Type B pancreatic cell (in vitro differentiated cells): ENCODE measurements at places on chromosomes 2 and 18. TPM values are rescaled to one million over a fixed set of nuclear protein-coding genes. Genes with fewer than 3 reads are reported as not detected.

The GAREM1 gene
- total RNA-seq: 17.8 and 20.7 TPM in 2 replicates

The SEMA4F gene
- 7.1 and 17.0 TPM in 2 replicates for total RNA-seq

The PTGR3 gene
- total RNA-seq: 25.4 and 86.7 TPM in 2 replicates

The MYOM1 gene
- total RNA-seq: 2.0 TPM in 2 replicates
